Activated CD4-positive, CD25-positive, alpha-beta regulatory T cell (primary cell): ENCODE measurements at places on chromosomes 4 and X.

- DNase-seq = no peak
Observed at GRCh38 chrX:11944501-11944900, 186.5 kb downstream of the MSL3 start.

GRCh38 chrX:86021652-86022289 is 25.6 kb downstream of the CHM start:
- DNase-seq = no peak

- no peak for DNase-seq
Observed at GRCh38 chr4:99104153-99104552, 15.6 kb upstream of the ADH5 start.

- peak; percentile 1 for DNase-seq
Observed at GRCh38 chr4:18020145-18020670, 1.3 kb downstream of the LCORL start.

- no peak for DNase-seq
Observed at GRCh38 chr4:32830160-32830559, 2110.0 kb downstream of the PCDH7 start.

DNA sequence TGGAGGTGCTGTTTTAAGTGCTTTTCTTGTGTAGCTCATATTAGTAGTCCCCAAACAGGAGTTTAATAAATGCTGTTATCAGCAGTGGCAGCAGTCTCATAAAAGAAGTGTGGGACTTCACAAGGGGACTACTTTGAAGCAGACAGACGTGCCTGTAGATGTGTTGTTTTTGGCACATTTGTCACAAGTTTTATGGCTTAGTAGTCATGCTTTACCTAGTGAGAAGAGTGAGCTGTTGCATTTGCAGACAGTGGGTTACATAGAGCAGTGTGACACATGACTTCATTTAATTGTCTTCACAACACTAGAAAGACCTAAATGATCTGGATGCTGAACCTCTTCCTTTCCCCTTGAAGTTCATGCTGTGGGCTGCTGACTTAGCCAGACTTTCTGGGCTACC is 149.5 kb upstream of the MBNL3 start:
- no peak for DNase-seq

DNA sequence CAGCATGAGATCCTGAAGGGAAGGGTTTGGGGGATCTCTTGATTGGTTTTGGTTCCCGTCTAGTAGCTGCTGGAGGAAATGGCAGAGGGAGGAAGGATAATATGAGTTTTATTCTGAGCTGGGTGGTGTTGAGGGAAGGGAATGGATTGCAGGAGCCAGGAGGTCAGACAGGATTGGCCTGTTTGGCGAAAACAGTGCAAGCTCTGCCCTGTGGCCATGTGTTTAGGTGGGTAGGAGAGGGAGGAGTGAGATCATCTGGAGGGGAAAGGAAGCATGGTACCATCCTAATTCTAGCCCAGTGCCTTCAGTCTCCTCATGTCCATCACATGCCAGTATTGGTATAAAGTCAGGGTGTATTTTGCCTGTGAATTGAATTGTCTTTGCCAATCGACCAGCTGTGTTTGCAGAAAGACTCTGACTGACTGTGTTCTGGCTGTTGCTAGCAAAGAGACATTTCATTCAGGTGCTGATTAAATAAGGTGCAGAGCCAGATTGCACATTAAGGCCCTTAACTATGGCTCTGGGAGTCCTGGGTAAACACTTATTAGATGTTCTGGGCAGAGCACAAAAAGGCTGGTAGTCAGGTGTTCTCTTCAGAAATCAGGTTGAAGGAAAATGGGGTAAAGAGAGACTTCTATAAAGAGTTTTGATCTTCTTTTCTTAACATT is 10.0 kb downstream of the TMEM164 start:
- DNase-seq = no peak

DNA sequence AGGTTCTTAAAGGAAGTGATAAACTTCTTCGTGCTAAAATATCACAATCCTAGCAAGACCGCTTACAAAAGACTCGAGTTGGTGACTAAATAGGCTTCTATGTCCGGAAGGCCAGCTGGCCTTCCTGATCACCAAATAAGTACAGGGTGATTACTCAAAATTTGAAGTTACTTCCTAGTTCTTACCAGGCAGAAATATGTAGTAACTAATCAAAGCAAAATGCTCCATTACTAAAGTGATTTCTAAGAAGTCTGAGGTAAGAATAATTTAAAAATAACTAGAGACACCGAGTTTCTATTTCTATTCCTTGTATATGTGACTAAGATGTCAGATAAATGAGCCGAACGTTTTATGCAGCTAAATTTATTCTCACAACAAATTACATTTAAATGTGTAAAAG is 62.2 kb downstream of the NSUN7 start:
- DNase-seq = no peak

DNA sequence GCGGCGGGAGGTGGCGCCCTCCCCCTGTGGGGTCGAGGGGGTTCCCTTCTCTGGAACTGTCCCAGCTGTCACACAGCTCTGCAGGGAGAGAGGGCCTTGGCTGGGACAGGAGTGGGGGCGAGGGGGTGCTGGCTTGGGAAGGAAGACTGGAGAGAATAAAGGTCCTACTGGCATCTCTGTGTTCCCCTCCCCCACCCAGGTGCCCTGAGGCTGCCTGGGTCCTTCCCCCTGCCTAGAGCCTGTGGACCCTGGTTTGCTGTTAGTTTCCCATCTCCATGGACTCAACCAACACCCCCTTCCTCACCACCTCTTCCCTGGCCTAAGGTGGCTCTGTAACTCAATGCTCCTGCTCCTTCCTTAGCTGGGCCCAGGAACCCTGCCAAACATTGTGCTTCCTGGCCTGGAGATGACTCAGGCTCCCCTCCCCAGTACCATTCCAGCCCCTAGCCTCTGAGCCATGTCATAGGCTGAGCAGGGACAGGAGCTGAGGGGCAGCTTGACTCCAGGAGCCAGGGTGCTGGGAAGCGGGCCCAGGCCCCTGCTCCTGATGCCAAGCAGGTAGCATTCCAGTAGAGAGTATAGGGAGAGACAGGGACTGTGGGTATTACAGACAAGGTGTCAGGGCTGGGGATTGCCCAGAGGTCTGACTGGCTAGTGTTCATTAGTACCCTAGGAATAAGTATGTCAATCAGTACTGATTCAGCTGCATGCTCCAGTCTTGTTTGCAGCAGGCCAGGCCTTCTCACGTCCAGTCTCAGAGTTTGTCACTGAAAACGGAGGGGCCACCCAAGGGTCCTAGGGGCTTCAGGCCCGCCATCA is 100.7 kb downstream of the EFNB1 start:
- DNase-seq = no peak

- no peak for DNase-seq
Observed at GRCh38 chr4:46993075-46994006, at the start of gene GABRA4. GABRA4 (minus strand) TSS chr4:46993581; CDS start chr4:46993424, 157 bp downstream.

- DNase-seq = no peak
Observed at GRCh38 chr4:158238575-158238974, 28.3 kb downstream of the TMEM144 start.

- DNase-seq = no peak
Observed at GRCh38 chr4:55949482-55949802, 697 bp downstream of the CEP135 start.

DNA sequence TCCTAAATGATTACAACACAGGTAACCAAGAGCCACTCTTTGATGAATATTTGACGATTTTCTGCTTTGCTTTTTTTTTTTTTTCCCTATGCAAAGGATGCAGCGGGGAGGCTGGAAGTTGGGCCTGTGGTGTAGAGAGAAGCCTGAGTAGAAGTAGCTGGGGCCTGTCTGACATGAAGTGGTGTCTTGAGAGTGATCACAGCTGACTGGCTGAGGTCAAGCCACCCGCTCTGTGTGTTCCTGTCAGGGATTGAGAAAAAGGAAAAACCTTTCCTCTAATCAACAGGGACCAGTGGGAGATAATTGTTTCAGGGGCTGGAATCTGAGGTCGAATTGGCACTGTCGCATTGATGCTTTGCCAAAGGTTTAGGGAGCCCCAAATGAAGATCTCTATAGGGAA is 258.7 kb downstream of the GRIA3 start:
- no peak for DNase-seq

- no peak for DNase-seq
Observed at GRCh38 chr4:6771229-6771671, 11.3 kb upstream of the KIAA0232 start.

DNA sequence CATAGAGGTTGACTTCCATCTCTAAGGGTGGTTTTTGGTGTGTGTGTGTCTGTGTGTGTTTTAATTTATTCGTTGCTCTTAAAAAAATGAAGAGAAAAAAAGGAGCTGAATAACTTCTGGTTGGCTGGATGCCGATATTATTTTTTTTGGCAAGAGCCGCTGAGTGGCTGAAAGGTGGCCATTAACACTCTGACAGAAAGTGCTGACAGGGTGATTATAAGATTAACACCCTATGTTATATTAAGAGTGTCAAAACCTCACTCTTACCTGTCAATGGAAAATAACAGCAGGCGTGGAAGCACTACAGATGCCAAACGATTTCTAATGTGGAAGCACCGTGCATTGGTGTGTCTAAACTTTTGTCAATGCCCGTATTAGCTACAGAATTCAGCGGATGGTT is 622.5 kb downstream of the ANKRD50 start:
- no peak for DNase-seq
